Umbilical cord (tissue), 2 donors: ENCODE measurements at places on chromosomes 7 and 10. TPM values are rescaled to one million over a fixed set of nuclear protein-coding genes. Genes with fewer than 3 reads are reported as not detected.

CYP2C19 gene
- 6.3 TPM for total RNA-seq

LRRC17 gene
- total RNA-seq, result 3.1 TPM

C10orf88 gene
- total RNA-seq, result 33.5 TPM

- peak; percentile 41 for DNase-seq
Observed at GRCh38 chr10:109166935-109167334, 756.4 kb downstream of the XPNPEP1 start.

GRCh38 chr10:28620251-28620650 is 57.1 kb upstream of the BAMBI start:
- DNase-seq, result no peak
